ENCODE measurements at places on chromosomes 1 and 21.

GRCh38 chr1:248787430-248787829 is 31.9 kb upstream of the LYPD8 start:
- DNase-seq, result no peak

DNA sequence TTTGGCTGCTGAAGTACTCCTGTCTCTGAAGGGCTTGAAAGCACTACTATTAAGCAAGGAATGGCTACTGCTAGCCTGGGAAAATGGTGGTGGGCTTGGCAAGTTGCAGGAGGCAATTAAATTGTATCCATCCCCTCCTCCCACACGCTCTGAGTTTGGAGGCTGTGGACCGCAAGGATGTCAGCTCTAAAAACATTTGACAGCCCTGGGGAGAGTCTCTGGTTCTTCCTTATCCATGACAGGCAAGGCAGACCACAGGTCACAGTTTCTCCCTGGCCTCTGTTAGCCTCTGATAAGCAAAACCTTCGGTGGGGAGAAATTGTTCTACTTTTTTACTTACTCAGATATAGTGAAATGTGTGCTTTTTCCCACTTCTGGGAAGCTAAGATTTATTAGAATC is 46.6 kb downstream of the S1PR1 start:
- DNase-seq, result no peak

- DNase-seq, result no peak
Observed at GRCh38 chr1:170415710-170416372, 116.1 kb upstream of the GORAB start.

DNA sequence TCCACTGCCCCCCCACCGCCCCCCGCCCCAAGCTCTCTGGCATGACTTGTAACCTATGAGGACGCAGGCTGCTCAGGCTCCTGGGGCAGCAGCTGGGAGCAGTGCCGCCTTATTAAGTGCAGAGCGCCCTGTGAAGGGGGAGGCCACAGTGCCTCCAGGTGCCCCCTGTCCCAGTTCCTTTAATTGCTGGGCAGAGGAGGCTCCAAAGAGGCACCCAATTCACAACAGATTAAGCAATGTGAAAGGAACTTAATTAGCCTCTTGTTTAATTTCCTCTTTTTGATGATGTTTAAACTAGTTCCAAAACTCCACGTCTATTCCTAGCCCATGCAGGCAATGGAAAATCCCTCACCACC is 3.0 kb downstream of the RXFP4 start:
- no peak for DNase-seq

- no peak for DNase-seq
Observed at GRCh38 chr1:109969146-109969829, 15.3 kb upstream of the AHCYL1 start.

DNA sequence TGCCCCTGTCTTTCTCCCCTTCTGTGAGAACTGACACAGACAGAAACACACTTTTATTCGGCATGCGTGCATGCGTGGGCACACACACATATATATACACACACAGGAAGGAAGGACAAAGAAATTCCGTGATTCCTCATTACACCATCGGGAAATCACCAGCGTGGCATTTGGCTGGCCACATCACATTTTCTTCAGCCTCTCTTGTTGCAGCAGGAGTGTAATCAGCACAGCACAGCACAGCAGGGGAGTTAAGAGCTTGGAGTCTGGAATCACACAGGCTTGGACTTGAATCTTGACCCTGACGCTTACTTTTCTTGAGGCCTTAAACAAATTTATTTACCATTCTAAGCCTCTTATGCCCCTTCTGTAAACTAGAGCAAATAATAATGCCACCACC is 45.3 kb upstream of the EPHA8 start:
- no peak for DNase-seq

- DNase-seq, result no peak
Observed at GRCh38 chr1:184017306-184017705, 20.2 kb downstream of the COLGALT2 start.

DNA sequence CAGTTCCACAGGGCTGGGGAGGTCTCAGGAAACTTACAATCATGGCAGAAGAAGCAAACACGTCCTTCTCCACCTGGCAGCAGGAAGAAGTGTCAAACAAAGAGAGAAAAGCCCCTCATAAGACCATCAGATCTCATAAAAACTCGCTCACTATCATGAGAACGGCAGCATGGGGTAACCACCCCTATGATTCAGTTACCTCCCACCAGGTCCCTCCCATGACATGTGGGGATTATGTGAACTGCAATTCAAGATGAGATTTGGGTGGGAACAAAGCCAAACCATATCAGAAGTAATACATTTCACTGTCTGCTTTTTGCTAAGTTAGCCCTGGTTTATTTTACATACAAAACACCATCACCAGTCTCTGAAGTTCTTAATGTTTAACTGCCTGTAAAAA is 68.5 kb downstream of the RBM11 start:
- DNase-seq, result no peak

- DNase-seq, result no peak
Observed at GRCh38 chr1:68223687-68224086, 8.6 kb downstream of the WLS start.

- DNase-seq, result no peak
Observed at GRCh38 chr1:200588698-200589097, 31.9 kb downstream of the KIF14 start.

GRCh38 chr1:29808141-29808995 is 572.0 kb downstream of the PTPRU start:
- DNase-seq, result no peak

- DNase-seq, result no peak
Observed at GRCh38 chr1:150406483-150406882, 42.5 kb downstream of the RPRD2 start.

DNA sequence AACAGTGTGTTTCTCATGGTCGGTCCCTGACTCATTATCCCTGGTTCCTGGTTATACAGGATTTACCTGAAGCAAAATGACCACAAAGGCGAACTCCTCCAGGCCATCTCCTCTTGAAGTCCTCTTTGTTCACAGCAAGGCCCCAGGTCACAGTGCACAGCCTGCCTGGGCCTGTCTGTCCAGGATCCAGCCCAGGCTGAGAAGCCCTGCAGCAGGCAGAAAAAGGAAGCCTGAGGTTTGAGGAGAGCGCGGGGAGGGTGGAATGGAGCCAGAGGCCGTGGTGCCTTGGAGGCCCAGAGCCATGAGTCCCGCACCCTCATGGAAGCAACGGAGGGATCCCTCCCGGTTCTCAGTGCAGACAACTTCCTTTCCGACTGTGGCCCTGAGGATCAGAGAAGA is 136.8 kb upstream of the IRF2BP2 start:
- DNase-seq, result no peak

DNA sequence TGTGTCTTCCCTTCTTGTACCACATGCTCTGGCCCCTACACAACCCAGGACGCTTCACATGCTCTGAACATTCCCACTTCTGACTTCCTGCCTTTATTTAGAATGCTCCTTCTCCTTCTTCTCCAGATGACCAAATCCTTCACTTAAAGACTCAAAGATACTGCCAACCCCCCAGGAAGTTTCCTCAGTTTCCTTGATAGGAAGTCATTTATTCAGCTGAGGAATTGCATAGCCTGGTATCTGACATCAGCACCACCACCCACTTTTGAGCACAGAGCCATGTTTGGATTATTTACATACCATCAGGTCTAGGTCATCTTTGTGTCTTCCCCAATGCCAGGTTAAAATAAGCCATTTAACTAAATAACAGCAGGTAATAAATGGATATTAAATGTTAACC is 42.4 kb downstream of the GFI1 start:
- DNase-seq, result no peak

DNA sequence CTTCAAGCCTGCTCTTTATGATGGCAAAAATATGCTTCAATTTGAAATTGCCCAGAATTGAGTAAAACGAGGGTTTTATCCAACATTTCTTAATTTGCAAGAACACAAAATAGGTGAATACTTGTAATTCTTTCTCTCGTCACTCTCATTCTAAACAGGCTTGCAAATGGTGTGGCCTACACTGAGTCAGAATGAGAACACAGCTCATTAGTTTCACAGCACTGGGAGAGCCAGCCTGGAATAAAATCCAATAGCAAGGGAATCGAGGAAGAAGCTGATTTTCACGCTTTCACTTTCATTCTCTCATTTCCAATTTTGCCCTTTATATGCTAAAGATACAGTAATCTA is 537.5 kb downstream of the LTN1 start:
- no peak for DNase-seq

DNA sequence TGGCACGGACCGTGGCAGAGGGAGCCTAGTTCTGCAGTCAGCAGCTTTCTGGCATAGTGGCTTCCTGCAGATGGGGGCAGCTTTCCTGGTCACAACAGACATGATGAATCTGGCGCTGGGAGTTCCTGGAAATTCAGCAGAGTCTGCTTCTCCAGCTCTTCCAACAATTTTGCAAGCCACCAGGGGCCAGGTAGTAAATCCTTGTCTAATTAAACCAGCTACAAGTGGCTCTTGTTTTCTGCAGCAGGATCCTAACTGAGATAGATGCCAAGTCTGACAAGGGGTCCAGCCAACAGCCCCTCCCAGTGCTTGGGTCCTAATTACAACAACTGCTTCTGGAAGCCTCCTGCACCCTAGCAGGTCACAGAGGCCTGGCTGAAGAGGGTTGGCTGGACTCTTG is 35.8 kb downstream of the TRIM62 start:
- DNase-seq, result no peak

- no peak for DNase-seq
Observed at GRCh38 chr1:166197597-166197996, 30.8 kb upstream of the FAM78B start.

- DNase-seq, result no peak
Observed at GRCh38 chr21:45318556-45319404, 31.1 kb upstream of the POFUT2 start.

GRCh38 chr1:27077968-27078367 is 65.3 kb upstream of the TENT5B start:
- no peak for DNase-seq

- DNase-seq, result no peak
Observed at GRCh38 chr1:69836971-69837636, 269.4 kb downstream of the LRRC7 start.

- DNase-seq, result no peak
Observed at GRCh38 chr1:170200161-170200560, 54.4 kb downstream of the NTMT2 start.

DNA sequence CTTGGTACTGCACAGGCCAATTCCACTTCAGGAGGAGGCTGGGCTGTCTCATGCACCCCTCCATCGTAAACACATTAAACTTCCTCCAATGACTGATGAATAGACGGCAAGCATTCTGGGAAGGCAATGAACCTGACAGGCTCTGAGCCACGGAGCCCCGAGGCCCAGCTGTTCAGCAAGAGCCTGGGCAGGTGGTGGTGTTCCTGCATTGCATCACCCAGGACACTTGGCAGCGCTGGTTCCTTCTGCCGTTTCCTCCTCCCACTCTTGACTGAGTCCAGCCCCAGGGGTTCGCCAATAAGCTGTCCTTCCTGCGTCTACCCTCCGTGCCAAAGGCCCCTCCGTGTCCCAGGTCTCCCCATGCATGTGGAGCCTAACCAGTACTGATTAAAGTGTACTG is 109.8 kb downstream of the JAK1 start:
- no peak for DNase-seq

DNA sequence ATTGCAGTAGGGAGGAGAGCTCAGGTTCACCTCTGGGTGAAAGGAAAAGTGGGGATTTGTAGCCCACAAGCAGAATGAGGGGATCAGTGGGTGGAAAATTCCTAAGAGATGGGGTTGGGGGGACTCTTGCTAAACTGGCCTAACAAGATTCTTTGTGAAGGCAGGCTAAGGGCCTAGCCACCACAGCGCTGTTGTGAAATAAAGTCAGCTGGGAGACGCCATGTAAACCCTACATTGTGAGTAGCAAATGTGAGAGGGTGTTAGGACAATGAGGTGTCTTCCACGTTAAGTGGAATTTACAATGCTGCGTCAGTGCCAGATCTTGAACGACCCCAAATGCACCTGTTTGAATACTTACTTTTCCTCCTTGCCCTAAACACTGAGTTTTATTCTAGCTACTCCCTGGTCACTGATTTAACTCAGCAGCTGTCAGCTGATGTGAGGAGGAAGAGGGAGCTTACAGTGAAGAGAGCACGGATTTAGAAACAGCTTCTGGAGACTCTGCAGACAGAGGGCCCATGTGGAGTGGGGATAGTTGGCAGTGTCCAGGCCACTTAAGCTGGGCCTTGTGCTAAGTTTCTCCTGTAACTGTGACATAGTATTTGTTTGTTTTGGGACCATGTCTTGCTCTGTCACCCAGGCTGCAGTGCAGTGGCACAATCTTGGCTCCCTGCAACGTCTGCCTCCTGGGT is 17.3 kb downstream of the PDPN start:
- no peak for DNase-seq

DNA sequence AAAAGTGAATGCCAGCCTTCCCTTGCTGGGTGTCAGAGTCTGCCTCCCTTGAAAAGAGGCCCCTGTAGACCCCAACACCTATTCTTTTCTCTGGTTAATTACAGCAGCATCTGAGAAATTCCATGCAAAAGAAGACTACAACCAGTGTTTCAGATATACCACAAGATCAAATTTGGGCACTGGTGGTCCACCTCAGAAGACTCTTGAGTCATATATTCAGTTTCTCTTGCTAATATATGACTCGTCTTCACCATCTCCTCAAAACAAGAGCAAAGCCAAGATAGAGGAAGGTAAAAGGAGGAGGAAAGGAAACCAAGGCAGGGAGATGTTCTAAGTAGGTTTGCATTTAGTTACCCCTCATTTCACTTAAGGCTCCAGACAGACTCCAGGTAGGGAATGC is 259.9 kb downstream of the ZNF648 start:
- DNase-seq, result no peak

- DNase-seq, result no peak
Observed at GRCh38 chr21:41098481-41099042, 69.4 kb upstream of the BACE2 start.

All from renal cortex interstitium (tissue), 15 donors.